ENCODE measurements at places on chromosomes 3 and 15.

- no peak for DNase-seq
Observed at GRCh38 chr15:50435772-50436171, 11.6 kb downstream of the USP8 start.

DNA sequence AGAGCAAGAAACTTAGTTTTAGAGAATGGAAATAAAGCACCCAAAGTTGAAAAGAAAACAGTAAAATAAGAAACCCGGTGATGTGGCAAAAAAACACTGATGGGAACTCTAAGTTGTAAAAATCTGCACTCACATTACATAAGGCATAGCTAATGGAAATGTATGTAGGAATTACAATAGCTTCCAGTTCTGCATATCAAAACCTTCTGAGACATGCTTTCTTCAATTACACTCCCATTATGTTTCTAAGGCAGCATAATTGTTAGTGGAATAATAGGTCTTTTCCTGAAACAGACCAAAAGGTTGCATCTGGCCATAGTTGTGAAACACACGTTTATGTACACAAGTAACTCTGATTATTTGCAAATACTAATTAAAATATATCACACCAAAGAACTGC lies 41.4 kb downstream of the SLC30A4 start:
- no peak for DNase-seq

- DNase-seq = no peak
Observed at GRCh38 chr3:172557515-172558220, 34.4 kb upstream of the TNFSF10 start.

DNA sequence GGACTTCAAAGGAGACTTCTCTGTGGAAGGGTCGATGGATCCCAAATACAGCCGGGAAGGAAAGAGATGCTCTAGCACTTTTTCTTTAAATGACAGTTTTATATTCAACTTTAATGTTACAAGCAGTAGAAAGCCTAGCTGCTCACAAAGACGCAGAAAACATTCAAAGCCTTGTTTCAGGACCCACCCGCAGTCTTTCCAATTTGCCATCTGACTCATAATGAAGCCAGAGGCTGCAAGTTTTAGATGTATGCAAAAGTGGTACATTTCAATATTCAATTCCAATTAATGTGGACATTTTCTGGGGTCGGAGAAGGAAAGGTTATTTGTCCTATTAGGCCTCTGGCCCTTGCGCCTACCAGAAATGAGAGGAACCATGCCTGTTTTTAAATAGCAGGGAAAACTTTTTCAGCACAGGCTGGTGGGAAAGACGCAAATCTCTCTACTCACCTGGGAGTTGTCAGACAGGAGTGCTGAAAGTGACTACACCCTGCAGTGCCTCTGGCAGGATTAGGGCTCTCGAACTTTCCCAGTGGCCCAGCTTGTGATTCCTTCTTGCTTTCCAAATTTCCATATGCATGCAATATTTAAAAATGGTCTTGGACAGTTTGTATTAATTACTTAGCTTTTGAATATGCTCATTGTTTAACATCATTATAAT lies 117.4 kb upstream of the MBNL1 start:
- DNase-seq = no peak

DNA sequence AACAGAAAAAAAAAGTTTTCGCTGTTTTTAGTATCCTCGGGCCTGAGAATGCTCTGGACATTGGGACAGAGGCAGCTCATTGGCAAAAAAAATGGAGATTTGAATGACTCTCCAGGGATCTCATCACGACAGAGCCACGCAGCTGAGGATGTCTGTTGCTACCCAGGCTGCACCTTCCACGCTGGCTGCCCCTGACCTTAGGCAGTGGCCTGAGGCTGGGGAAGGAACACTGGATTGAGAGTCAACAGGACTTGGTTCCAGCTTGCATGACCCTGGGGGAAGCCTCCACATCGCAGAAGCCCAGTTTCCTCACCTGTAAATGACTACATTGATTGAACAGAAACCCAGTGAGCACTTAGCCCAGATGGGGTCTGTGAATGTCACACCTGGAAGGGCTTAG lies 8.7 kb upstream of the ACSBG1 start:
- no peak for DNase-seq

DNA sequence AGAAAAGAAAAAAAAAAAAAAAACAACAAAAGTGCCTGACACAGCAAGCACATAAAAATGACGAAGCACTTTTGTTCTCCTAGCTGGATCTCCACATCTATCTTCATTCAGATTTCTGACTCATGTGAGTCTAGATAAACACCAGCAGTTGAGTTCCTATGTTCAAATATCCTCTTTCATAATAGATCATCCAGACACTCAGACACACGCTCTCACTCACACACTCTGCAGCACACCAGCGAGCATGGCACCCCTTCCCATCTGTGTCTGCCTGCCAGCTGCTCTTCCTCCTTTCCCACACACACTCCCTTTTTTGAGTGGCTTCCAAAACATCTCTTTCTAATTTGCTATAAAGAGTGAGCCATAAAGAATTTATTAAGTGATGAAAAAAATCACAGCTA lies 19.8 kb upstream of the CELF6 start:
- no peak for DNase-seq

DNA sequence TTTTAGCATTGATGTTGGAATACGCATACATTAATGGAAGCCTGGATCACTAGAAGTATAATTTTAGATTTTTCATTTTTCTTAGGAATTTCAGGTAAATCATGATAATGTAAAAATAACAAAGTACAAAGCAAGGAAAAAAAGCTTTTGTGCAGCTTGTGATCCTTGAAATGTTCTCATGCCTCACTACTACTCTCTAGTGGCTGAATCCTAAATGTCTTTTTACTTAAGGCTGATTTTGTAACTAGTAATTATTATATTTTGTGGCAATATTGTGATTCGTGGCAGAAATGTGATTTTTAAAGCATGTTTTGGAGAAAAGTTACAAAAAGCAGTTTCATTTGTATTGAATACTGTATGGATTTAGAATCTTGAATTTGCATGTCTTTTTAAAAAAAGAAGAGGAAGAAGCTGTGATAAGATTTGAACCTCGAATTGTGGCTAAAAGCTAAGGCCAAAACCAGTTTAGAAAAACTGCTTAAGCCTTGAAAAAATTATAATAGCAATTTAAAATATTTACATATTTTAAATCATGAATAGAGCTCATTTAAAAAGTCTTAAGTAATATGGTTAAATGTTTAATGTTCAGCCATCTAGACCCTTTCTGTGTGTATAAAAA lies 39.0 kb downstream of the U2SURP start:
- DNase-seq = peak; percentile 74

DNA sequence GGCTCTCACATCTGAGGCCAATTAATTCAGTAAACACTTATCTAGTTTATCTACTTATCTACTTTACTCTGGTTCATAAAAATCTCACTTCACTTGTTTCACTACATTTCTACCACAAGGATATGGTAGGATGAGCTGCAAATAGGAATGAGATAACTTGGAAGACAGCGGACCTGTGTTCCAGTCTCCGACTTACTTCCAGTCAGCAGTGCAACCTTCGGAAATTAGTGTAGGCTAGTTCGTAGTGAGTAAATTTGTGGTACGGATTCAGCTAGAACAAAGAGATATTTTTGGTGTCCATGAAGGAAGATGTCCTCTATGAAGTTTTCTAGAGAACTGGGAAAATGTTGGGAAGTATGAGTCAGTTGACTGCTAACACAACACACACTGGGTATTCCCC lies 66.3 kb downstream of the TPRG1 start:
- DNase-seq = no peak

GRCh38 chr3:15206662-15207576 lies 873 bp downstream of the CAPN7 start:
- no peak for DNase-seq

DNA sequence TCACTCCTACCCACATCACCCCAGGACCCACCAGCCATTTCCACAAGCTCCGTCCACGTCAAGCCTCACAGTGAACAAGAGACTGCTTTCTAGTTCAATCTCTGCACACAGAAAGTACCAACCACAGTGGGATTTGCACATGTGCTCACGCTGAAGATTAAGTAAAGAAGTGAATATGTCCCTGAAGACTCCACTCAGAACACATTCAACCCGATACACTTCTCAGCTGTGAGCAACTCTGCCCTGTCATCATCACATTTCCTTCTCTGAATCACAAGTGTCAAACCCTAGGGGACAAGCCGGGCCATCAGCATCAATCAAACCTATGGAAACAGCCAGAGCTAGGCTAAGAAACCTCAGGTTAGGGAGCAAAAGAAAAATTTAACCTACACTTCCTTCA lies 1.9 kb downstream of the STIMATE start:
- no peak for DNase-seq

DNA sequence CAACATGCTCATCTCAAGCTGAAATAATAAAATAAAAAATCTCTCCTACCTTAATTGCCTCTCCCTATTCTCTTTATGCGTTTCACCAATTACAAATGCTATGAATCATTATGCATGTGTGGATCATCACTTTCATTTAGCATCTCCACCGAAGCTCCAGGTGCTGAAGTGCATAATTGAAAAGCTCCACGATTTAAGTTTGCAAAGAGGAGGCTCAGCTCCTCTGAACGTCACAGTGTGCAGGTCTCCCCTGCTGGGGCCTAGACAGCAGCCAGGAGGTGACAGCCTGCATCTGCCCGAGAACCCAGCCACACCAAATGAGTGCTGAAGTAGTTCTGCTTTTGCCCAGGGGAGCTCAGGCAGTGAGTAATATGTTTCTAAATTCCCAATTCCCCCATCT lies 60.5 kb upstream of the GLCE start:
- no peak for DNase-seq

DNA sequence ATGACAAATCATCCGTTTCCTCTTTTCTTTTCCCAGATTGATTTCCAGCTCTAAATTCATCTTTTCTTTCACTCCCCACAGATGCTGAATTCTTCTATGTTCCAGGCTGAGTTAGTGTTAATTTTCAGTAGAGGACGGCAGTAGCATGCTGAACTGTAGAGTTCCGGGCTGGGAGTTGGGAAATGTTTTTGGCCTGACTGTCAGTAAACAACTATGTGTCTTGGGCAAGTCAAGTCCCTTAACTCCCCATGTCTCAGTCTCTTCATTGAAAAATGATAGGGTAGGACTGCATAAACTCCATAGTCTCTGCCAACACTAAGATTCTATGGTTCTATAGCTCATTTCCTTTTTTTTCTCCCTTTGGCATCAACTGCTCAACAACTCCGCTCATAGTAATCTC lies 333.9 kb downstream of the TIGIT start:
- no peak for DNase-seq

DNA sequence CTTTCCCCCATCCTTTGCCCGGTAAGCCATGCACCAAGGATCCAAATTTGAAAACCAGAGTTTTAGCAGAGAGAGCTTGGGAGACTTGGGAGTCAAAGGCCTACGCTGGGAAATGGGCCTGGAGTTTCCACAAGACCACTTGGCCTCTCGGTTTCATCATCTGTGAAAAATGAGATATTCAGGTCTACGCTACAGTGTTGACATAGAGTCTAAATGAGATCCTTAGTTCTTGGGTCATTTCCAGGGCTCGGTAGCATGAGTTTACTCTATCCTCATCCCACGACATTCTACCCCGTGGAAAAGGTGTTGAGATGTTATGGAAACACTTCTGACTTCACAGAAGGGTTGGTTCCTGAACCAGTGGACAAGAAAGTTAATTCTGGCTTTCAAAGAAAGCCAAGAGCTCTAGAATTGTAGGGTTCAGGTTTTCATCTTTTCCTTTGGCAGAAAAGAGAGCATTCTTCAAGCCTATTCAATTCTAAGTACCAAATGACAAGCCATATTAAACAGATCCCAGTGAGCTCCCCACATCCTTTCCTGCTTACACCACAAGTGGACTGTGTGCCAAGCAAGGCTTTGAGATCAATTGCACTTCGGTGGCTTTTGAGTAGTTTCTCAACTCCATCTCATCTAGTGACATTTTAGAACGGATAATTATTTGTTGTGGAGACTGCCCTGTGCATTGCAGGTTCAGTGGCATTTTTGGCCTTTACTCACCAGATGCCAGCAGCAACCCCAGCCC lies 219.7 kb downstream of the SLCO3A1 start:
- DNase-seq = no peak

DNA sequence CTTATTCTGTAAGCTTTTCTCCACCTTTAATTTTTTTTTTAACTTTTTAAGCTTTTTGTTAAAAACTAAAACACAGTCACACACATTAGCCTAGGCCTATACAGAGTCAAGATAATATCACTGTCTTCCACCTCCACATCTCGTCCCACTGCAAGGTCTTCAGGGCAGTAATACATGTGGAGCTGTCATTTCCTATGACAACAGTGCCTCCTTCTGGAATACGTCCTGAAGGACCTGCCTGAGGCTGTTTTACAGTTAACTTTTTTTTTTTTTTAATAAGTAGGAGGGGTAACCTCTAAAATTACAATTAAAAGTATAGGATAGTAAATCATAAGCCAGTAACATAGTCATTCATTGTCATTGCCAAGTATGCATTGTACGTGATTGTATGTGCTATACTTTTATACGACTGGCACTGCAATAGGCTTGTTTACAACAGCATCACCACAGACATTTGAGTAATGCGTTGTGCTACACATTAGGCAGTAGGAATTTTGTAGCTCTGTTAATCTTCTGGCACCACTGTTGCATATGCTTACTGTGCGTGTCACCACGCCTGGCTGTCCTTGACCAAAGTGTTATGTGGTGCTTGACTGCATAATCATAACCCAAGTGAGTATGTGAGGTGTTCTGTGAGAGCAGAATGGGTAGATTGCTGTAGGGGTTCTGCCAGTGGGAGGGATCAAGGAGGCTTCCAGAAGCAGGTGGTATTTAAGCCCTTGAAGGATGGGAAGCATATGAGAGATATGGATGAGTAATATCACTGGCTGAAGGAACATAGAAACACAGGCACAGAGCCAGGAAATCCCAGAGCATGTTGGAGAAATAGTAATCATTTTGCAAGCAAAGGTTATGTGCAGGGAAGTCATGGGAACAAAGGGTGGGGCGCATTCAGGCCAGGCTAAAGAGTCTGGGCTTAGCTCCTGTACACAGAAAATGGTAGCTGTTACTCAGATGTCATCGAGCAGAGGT lies 18.3 kb downstream of the FBXO22 start:
- peak; percentile 88 for DNase-seq

DNA sequence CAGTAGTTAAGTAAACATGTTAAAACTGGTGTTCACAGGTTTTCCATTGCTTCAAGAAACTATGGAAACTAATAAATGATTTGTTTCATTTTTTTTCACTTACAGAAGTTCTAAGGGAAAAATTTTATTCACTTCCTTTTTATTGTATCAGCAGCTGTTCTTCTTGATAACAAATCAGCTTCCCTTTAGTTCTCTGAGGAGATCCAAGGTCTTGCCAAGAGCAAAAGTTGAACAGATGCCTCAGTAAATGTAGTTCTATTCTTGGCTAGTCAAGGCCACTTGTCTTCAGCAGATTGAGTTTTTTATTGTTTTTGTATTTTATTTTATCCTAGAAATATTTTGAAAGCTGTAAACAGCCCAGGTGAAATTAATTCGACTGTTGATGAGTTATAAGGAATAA lies 41.8 kb downstream of the KCNH8 start:
- DNase-seq = no peak

DNA sequence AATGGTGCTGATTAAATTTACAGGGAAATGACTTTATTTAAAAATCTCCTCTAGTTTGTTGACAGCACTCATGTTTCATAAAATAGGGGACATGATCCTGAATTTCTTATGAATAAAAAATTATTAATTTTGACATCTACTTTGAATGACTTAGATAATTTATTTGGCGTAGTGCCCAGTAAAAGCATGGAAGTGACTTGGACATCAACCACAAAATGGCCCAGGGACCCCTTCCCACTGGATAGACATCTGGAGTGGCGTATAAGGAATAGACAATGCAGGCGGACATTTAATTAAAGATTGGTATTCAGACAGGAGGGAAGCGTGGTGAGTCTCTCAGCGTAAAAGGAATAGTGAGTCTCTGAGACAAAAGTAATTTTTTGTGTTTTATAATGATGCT lies 79.8 kb downstream of the ADAMTSL3 start:
- no peak for DNase-seq

GRCh38 chr3:135889443-135889842 lies 76.1 kb upstream of the PPP2R3A start:
- DNase-seq = no peak

- DNase-seq = no peak
Observed at GRCh38 chr3:109132801-109133473, 3.6 kb upstream of the C3orf85 start.

All from erythroblast (primary cell).